Osteocyte (in vitro differentiated cells): ENCODE measurements at places on chromosomes 13 and 19. TPM values are rescaled to one million over a fixed set of nuclear protein-coding genes. Genes with fewer than 3 reads are reported as not detected.

WDR87 gene
- not detected in 2 replicates for total RNA-seq

MEF2B gene
- 1.2 and 1.6 TPM in 2 replicates for total RNA-seq

DNA sequence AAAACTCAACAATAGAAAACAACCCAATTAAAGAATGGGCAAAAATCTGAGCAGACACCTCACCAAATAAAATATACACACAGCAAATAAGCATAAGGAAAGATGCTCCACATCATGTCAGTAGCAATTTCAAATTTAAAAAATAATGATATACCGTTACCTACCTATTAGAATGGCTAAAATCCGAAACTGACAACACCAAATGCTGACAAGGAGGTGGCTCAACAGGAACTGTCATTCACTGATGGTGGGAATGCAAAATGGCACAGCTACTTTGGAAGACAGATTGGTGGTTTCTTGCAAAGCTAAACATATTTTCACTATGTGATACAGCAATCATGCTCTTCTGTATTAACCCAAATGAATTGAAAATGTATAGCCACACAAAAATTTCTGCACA is 9.1 kb downstream of the CYP2A13 start:
- peaks cover 8% of the 10 kb centered on the region for H3K27me3 ChIP-seq
- H3K4me1 ChIP-seq: no peaks in the 10 kb centered on the region
- H3K4me3 ChIP-seq: no peak overlapping the region
- no peaks in the 10 kb centered on the region for H3K36me3 ChIP-seq
- H3K27ac ChIP-seq: no peak overlapping the region

GRCh38 chr13:43785261-43785649 is 1.5 kb downstream of the ENOX1 start:
- H3K4me3 ChIP-seq: peak overlapping the region; percentile 91
- H3K27ac ChIP-seq: peak overlapping the region; percentile 33
- no peaks in the 10 kb centered on the region for H3K36me3 ChIP-seq

- H3K27me3 ChIP-seq: no peaks in the 10 kb centered on the region
- no peak overlapping the region for H3K27ac ChIP-seq
- DNase-seq: no peak
- no peaks in the 10 kb centered on the region for H3K4me1 ChIP-seq
- no peaks in the 10 kb centered on the region for H3K36me3 ChIP-seq
- H3K4me3 ChIP-seq: no peak overlapping the region
Measured at GRCh38 chr13:74835579-74835978, 646.4 kb downstream of the TBC1D4 start.

- peaks cover 26% of the 10 kb centered on the region for H3K27me3 ChIP-seq
- no peaks in the 10 kb centered on the region for H3K4me1 ChIP-seq
- no peak overlapping the region for H3K27ac ChIP-seq
- no peaks in the 10 kb centered on the region for H3K36me3 ChIP-seq
Measured at GRCh38 chr19:29596080-29596727, 9.9 kb upstream of the POP4 start.

- H3K27ac ChIP-seq: no peak overlapping the region
- peaks cover 38% of the 10 kb centered on the region for H3K27me3 ChIP-seq
- no peaks in the 10 kb centered on the region for H3K4me1 ChIP-seq
- DNase-seq: no peak
- no peaks in the 10 kb centered on the region for H3K36me3 ChIP-seq
- no peak overlapping the region for H3K4me3 ChIP-seq
Measured at GRCh38 chr13:98772794-98773452, 20.5 kb upstream of the SLC15A1 start.

- H3K27ac ChIP-seq: no peak overlapping the region
- H3K36me3 ChIP-seq: no peaks in the 10 kb centered on the region
- H3K4me1 ChIP-seq: no peaks in the 10 kb centered on the region
Measured at GRCh38 chr13:87147076-87147475, 524.1 kb upstream of the SLITRK5 start.

DNA sequence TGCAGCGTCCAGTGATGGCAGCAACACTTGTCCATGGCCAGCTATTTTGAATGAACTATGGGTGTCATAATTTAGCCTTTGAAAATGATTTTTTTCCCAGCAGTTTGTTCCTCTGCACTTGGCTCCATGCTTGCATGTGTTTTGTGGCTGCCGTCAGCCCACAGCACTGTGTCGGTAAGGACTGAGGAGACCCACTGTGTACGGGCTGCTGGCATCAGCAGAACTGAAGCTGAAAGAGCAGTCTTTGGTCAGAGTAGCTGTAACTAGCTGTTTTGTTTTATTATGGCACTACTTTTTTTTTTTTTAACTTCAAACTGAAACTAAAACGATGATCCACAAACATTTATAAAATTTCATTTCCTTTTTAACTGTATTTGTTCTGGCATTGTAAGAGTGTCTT is 50.3 kb upstream of the TEX29 start:
- peak overlapping the region; percentile 63 for H3K4me3 ChIP-seq
- DNase-seq: no peak
- peaks cover 39% of the 10 kb centered on the region for H3K36me3 ChIP-seq
- no peaks in the 10 kb centered on the region for H3K27me3 ChIP-seq
- peak overlapping the region; percentile 89 for H3K27ac ChIP-seq

DNA sequence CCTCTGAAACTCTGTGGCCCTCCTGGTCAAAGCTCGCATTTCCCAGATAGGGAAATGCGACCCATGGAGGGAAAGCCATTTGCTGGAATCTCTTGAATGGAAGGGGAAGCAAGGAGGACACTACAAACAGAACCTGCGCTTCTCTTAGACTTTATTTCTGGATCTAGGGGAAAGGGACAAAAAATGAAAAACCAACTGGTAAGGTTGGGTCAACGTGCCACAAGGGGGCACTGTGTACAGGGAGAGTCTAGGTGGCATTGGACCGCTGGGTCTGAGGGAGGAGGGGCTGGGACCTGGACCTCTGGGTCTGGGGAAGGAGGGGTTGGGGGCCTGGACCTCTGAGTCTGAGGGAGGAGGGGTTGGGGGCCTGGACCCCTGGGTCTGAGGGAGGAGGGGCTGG is 5.0 kb downstream of the KLK4 start:
- no peak overlapping the region for H3K27ac ChIP-seq
- H3K4me3 ChIP-seq: no peak overlapping the region
- H3K36me3 ChIP-seq: no peaks in the 10 kb centered on the region
- H3K4me1 ChIP-seq: no peaks in the 10 kb centered on the region
- no peak for DNase-seq

DNA sequence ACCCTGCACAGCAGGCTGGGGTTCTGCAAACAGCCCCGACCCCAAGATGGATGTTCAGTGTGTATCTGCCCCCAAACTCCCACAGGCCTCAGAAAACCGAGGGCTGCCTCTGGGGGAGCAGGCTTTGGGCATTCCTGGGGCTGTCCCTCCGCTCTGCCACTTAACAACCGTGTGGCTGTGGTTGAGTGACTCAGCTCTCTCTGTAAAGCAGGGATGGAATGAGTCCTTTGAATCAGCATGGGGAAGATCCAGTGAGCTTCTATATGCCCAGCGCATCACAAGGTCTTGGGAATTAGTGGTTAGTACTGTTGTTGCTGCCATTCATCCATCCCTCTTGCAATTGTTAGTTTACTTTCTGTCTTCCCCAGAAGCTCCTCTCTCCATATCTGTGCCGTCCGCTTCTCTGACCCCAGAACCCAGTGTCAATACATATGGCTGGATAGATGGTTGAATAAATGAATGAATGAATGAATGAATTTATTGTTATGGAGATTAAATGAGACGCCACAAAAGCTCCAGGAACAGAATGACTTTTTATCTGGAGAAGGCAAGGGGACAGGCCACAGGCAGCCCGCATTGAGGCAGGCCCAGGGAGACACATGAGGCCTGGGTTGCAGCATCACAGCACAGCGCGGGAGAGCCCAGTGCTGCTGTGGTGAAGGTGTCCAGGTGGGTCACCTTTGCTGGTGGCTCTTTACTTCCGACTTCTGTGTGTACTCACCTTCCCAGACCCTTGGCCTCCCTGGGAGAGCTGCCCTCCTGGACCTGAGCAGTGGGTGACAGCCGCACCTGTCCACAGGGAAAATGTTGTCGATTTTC is 89.2 kb downstream of the RGCC start:
- no peak overlapping the region for H3K27ac ChIP-seq
- H3K4me3 ChIP-seq: no peak overlapping the region
- no peaks in the 10 kb centered on the region for H3K27me3 ChIP-seq
- no peaks in the 10 kb centered on the region for H3K36me3 ChIP-seq
